ENCODE measurements at places on chromosomes 11 and 22.

- DNase-seq = no peak
- no peaks in the 10 kb centered on the region for H3K4me1 ChIP-seq
- H3K4me3 ChIP-seq = no peak overlapping the region
- no peaks in the 10 kb centered on the region for H3K27me3 ChIP-seq
- H3K36me3 ChIP-seq = no peaks in the 10 kb centered on the region
- no peak overlapping the region for H3K27ac ChIP-seq
These were observed 89.0 kb downstream of the APIP start for GRCh38 chr11:34827228-34827627.

- no peak for DNase-seq
- H3K27ac ChIP-seq = no peak overlapping the region
- no peak overlapping the region for H3K4me3 ChIP-seq
These were observed 39.4 kb downstream of the SIK3 start for GRCh38 chr11:117058761-117059261.

DNA sequence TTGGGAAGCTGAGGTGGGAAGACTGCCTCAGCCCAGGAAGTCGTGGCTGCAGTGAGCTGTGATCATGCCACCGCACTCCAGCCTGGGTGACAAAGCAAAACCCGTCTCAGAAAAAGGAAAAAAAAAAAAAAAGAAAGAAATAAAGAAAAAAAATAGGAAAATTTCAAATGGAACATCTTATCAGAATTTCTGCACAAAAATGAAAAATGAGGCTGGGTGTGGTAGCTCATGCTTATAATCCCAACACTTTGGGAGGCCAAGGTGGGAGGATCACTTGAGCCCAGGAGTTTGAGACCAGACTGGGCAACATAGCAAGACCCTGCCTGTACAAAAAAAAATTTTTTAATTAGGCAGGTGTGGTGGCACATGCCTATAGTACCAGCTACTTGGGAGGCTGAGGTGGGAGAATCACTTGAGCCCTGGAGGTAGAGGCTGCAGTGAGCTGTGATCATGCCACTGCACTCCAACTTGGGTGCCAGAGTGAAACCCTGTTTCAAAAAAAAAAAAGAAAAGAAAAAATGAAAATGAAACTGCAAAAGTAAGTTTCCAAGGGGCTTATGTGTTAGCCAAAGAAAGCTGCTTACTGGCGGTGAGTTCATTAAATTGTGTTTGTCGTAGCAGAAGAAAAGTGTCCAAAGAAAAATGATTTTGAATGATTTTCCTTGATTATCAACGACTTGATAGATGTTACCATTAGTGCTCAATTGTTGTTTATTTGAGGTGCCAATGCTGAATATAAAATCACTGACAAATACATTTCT is 7.5 kb upstream of the CRKL start:
- H3K36me3 ChIP-seq = no peaks in the 10 kb centered on the region
- DNase-seq = no peak
- H3K27ac ChIP-seq = no peak overlapping the region
- no peak overlapping the region for H3K4me3 ChIP-seq
- no peaks in the 10 kb centered on the region for H3K4me1 ChIP-seq
- no peaks in the 10 kb centered on the region for H3K27me3 ChIP-seq

DNA sequence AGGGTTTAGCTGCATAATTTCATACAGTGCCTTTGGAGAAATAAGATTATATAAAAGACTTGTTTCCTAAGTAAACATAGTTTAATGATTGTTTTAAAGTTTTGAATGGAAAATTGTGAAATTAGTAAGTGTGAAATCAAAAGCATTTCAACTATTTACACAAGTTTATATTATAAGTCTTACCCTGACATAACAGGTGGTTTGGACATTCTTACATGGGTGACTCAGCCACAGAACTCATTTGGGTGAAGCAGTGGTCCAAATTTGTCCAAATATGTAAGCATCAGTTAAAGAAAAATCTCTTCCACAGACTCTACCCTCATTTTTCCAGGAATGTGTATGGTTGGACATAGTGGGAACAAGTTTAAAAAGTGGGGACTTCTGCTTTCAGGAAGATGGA is 68.0 kb downstream of the USP47 start:
- no peak overlapping the region for H3K27ac ChIP-seq
- H3K27me3 ChIP-seq = no peaks in the 10 kb centered on the region
- no peak for DNase-seq
- no peaks in the 10 kb centered on the region for H3K36me3 ChIP-seq

GRCh38 chr11:65136515-65137096 is 2.3 kb upstream of the SYVN1 start:
- H3K4me1 ChIP-seq = peaks cover 26% of the 10 kb centered on the region
- H3K27ac ChIP-seq = no peak overlapping the region
- H3K27me3 ChIP-seq = no peaks in the 10 kb centered on the region
- H3K36me3 ChIP-seq = peaks cover 4% of the 10 kb centered on the region

DNA sequence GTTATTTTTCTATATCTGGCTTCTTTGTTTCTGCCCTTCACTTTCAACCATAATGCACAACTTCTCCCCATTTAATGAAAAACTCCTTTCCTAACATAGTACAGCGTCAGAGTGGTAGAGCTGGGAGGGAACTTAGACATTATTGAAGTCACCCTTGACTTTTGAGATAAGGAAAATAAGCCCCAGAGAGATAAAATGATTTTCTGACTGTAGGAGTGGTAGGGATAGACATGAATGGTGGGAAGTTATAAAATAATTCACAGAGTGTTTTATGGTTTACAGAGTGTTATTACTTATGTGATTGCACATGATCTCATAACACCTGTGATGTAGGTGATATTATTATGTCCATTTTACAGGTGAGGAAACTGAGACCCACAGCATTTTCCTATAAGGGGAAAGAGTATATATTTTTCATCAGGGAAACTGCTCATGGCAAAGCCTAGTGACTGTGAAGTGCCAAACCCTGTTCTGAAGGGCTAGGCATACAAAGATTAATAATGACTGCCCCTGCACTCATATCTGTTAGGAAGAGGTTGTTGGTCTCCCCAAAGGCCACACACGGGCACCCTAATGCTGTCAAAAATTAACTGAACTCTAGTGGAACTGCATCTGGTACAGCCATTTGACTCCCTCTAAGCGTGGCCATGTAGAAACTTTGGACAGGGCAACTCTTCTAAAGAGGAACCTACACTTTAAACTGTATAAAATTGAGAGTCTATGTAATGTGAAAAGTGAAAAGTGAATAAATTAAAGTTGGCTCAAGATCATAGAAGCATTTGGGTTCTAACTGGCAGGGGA is 61.1 kb upstream of the PICALM start:
- DNase-seq = no peak
- no peaks in the 10 kb centered on the region for H3K4me1 ChIP-seq
- no peak overlapping the region for H3K27ac ChIP-seq
- no peaks in the 10 kb centered on the region for H3K36me3 ChIP-seq
- H3K4me3 ChIP-seq = no peak overlapping the region

GRCh38 chr11:93630037-93630436 is 31.4 kb upstream of the CEP295 start:
- H3K27me3 ChIP-seq = no peaks in the 10 kb centered on the region
- no peak overlapping the region for H3K4me3 ChIP-seq
- H3K36me3 ChIP-seq = no peaks in the 10 kb centered on the region
- no peak for DNase-seq
- H3K27ac ChIP-seq = no peak overlapping the region

DNA sequence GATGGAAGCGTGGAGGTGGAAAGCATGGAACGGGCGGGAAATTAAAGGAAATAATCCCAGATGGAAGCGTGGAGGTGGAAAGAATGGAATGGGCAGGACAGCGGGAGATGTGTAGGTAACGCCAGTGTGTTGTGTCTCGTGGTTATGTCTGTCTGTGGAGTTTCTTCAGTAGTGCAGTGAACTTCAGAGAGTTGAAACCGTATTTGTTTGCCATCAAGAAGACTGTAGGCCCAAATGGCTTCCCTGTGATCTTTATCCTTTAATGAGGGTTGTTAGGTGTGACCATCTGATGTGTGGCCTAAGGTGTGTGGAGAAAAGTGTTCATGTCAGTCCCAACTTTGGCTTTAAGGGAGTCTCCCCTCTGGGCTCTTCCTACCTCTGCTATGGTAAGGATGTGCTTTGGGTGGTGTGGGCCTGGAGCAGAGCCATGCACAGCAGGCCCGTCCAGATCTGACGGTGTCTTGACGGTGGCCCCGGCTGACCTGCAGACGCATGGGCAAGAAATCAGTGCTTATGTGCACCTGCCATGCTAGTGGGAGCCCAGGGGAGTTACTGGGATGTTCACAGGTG is 39.6 kb downstream of the AP2A2 start:
- H3K4me1 ChIP-seq = no peaks in the 10 kb centered on the region
- no peak overlapping the region for H3K27ac ChIP-seq
- no peaks in the 10 kb centered on the region for H3K27me3 ChIP-seq
- no peak for DNase-seq
- no peak overlapping the region for H3K4me3 ChIP-seq
- H3K36me3 ChIP-seq = no peaks in the 10 kb centered on the region

- H3K27me3 ChIP-seq = no peaks in the 10 kb centered on the region
- peaks cover 7% of the 10 kb centered on the region for H3K36me3 ChIP-seq
- no peak overlapping the region for H3K27ac ChIP-seq
- H3K4me3 ChIP-seq = no peak overlapping the region
- no peaks in the 10 kb centered on the region for H3K4me1 ChIP-seq
These were observed 92.6 kb downstream of the DEPDC5 start for GRCh38 chr22:31846161-31847115.

DNA sequence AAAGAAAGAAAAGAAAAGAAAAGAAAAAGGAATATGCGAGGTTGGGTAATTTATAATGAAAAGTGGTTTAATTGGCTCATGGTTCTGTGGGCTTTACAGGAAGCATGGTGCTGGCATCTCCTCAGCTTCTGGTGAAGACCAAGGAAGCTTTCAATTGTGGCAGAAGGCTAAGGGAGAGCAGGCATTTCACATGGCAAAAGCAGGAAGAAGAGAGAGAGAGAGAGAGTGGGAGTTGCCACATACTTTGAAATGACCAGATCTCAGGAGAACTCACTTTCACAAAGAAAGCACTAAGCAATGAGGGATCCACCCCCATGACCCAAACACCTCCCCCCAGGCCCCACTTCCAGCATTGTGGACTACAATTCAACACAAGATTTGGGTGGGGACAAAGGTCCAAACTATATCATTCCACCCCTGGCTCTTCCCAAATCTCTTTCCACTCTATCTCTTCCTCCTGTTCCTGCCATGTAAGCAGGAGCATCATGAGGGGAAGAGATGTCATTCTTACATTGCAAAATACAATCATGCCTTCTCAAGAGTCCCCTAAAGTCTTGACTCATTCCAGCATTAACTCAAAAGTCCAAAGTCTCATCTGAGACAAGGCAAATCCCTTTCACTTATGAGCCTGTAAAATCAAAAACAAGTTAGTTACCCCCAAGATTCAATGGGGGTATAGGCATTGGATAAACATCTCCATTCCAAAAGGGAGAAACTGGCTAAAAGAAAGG is 38.9 kb downstream of the LINC01488 start:
- DNase-seq = no peak
- no peaks in the 10 kb centered on the region for H3K36me3 ChIP-seq
- no peak overlapping the region for H3K4me3 ChIP-seq
- no peak overlapping the region for H3K27ac ChIP-seq
- H3K4me1 ChIP-seq = peaks cover 9% of the 10 kb centered on the region
- H3K27me3 ChIP-seq = no peaks in the 10 kb centered on the region

DNA sequence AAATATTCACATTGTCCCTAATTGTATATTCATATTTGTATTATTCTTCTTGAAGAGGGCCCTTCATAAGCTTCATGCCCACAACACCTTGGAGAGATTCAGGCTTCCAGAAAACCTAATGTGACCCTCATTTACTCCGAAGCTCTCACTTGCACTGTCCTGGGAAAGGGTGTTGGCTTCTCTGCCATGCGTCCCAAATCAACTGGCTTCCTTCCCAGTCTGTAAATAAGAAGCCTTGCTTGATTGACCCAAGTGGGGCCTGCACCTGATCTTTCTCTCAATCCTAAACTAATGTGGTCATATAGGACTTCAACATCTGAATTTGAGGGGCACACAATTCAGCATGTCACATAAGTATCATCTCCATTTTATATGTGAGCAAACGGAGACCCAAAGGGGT is 40.5 kb upstream of the ZBTB16 start:
- H3K4me3 ChIP-seq = no peak overlapping the region
- H3K4me1 ChIP-seq = no peaks in the 10 kb centered on the region

DNA sequence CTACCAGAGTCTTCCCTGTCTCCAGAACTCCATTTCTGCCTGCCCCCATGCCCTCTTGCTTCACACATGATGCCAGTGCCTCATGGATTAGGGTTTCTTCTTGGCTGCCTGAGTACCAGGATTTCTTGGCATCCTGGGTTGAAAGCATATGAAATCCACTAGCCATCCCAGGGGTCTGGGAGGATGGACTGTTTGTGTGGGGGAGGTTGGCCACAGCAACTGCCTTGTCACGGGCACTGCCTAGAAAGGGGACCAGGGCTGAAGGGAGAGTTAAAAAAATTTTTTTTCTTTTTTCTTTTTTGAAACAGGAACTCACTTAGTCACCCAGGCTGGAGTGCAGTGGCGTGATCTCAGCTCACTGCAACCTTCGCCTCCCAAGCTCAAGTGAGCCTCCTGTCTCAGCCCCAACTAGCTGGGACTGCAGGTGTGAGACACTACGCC is 4.2 kb downstream of the USP35 start:
- H3K36me3 ChIP-seq = no peaks in the 10 kb centered on the region
- no peak overlapping the region for H3K4me3 ChIP-seq
- DNase-seq = peak; percentile 9
- H3K27me3 ChIP-seq = no peaks in the 10 kb centered on the region

DNA sequence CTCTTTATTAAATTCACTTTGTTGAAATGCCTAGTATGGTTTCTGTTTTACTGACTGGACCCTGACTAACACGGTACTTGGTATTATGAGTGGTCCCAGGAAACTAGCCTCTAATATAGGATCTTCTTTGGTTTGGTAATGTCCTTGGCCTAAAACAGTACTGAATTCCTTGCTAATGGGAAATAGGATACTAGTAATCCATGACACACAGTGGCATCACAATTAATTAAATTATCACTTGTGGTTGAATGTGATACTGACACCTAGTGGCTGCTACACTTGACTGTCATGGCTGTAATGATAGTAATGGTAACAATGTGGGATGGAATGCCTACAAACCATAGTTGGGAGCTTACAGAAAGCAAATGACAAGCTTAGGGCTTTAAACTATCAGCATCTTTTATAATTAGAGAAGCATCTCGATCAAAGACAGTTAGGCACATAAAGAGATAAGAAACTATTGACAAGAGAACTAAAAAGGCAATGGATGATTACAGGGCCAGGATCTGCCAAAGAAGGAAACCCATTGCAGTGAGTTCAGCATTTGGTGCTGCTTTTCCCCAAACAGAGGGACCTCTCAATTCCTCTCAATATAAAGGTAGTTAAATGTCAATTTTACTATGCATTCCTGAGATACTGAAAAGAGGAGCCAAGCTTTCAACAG is 8.6 kb downstream of the DNHD1 start:
- no peak overlapping the region for H3K4me3 ChIP-seq
- no peaks in the 10 kb centered on the region for H3K27me3 ChIP-seq
- H3K36me3 ChIP-seq = no peaks in the 10 kb centered on the region
- H3K27ac ChIP-seq = no peak overlapping the region

- H3K36me3 ChIP-seq = no peaks in the 10 kb centered on the region
- no peak overlapping the region for H3K27ac ChIP-seq
- no peak for DNase-seq
These were observed 56.8 kb downstream of the PRR5L start for GRCh38 chr11:36352922-36353321.

- H3K4me3 ChIP-seq = no peak overlapping the region
- no peak for DNase-seq
- no peaks in the 10 kb centered on the region for H3K36me3 ChIP-seq
- no peaks in the 10 kb centered on the region for H3K27me3 ChIP-seq
These were observed 133.4 kb downstream of the TEAD1 start for GRCh38 chr11:12807621-12808020.

- H3K4me1 ChIP-seq = no peaks in the 10 kb centered on the region
- H3K27me3 ChIP-seq = no peaks in the 10 kb centered on the region
- no peak overlapping the region for H3K4me3 ChIP-seq
- no peak overlapping the region for H3K27ac ChIP-seq
- H3K36me3 ChIP-seq = no peaks in the 10 kb centered on the region
These were observed 38.7 kb upstream of the C11orf87 start for GRCh38 chr11:109383306-109383705.

Measured in breast epithelium (tissue), 4 donors.